ENCODE measurements at places on chromosomes 1 and 21. TPM values are rescaled to one million over a fixed set of nuclear protein-coding genes. Genes with fewer than 3 reads are reported as not detected.

GRCh38 chr1:220991506-220991905 is 112.3 kb downstream of the HLX start:
- no peak for DNase-seq

DNA sequence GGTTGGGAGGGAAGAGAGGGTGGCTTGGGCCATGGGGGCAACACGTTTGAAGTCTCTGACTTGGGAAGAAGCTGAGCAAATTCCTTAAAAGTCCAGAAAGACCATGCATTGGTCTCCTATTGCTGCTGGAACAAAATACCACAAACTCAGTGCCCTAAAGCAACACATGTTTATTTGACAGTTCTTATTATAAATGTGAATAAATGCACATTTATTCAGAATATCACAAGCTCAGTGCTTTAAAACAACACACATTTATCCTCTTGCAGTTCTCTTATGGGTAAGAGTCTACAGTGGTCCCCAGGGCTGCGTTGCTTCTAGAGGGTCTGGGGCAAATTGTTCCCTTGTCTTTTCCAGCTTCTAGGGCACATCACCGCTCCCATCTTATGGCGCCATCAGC is 10.1 kb upstream of the PRAMEF12 start:
- DNase-seq, result no peak

Gene OR2T33
- not detected for polyA plus RNA-seq

Gene F5
- 0.06 TPM for polyA plus RNA-seq

DNA sequence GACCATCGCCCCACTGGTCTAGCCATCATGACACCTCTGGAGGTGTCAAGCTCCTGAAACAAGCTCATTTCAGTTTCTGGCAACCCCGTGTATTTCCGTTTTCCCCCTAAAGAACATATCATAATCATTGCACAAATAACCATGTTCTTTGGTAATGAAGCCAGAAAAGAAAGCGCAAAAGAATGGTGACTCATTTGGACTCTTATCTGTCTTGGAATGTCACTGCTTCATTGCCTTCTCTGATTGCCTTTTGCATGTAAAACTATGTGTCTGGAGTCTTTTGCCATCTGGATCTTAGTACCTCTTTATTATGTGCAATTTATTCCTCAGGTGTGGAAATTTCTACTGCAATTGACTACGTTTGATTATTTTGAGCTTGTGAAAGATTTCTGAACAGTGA is 110.5 kb downstream of the COLGALT2 start:
- DNase-seq, result no peak

DNA sequence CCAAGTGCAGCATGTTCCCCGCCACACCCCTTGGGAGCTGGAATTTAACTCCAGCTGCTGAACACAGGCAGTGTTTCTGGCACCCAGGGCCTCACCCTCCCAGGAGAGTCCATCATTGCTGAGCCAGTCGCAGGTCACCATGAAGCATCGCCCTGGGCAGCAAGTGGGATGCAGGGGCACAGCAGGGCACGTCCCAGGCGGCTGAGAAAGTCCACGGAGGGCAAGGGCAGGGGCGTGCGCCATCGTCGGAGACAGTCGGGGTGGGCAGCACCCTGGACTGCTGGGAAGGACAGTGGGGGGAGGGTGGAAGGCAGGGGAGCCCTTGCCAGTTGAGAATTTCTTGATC is 69.2 kb upstream of the PDE9A start:
- no peak for DNase-seq

All from CD8-positive, alpha-beta memory T cell (primary cell).